ENCODE measurements at places on chromosomes 12 and 14.
A peak's percentile ranks its signal among the peaks of the same experiment; 100 is the strongest.

GRCh38 chr12:91239481-91239880 lies 56.9 kb upstream of the DCN start:
- no peak for DNase-seq

DNA sequence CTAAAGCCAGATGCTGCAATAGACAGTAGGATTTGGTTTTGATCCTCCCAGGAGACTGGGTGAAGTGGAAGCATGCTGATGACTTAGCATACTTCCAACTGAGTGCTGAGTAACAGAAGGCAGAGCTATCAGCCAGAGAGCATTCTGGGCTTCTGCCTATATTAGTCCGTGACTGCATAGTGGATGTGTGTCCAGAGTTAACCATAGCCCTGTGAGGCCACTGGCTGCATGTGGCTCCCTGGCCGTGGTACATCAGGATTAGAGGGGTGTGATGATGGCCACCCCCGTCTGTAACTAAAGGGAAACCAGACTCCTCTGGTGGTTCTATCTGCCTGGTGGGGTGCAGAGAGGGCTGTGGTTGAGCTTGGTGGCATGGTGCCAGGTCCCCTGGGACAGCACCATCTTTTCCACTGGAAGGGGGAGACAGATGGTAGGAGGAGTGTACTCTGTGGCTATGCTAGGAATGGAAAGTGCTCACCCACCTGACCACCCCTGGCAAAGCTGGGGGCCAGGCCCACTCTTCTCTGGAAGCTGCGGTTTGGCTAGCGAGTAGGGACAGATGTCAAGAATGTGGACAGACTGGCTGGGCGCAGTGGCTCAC lies 27.4 kb downstream of the ABCD4 start:
- DNase-seq, result peak; percentile 54

DNA sequence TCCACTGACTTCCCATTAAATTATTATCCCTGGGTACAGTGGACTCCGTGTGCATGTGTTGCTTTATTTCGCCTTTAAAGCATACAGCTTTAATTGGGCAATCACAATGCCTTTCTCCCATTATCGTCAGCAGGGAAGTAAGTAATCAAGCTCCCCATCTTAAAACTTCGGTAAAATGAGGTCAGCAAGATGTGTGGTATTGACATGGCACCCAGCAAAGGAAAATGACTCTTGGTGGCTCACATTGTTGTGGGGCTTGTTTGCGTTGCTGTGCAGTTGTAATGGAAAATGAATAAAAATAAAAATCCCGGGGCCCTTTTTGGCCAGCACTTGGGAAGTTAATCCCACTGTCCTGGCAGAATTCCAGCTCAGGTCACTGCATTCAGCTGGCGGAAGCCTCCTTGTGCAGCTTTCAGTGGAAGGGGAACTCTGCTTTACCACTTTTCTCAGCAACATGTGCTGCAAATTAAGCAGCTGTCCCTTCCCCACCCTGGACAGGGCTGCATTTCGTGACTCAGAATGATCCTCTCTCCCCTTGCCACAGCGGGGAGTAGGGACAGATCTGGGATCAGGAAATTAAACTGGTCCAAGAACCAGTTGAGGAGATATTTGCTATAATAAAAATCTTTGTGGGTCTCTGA lies 13.9 kb upstream of the ATP2A2 start:
- DNase-seq, result peak; percentile 95

- peak; percentile 37 for DNase-seq
Observed at GRCh38 chr14:54599966-54600716, 33.2 kb downstream of the SAMD4A start.

DNA sequence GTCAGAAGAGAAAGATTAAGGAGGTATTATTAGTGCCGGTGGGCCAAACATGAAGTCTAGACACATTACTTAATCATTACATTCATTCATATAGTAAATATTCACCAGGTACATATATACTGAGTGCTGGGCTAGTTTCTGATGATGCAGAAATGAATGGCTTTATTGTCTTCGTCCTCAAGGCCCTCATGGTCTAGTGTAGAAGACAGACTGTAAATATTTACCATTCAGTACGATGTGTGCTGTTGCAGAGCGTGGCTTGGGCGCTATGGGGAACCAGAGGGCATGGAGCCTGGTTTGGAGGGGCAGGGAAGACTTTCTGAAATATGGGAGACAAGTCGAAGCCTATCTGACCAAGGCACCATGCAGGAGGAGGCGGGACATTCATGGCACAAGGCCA lies 37.0 kb upstream of the TCL1B start:
- no peak for DNase-seq

- no peak for DNase-seq
Observed at GRCh38 chr12:68962877-68963855, 30.2 kb upstream of the CPM start.

DNA sequence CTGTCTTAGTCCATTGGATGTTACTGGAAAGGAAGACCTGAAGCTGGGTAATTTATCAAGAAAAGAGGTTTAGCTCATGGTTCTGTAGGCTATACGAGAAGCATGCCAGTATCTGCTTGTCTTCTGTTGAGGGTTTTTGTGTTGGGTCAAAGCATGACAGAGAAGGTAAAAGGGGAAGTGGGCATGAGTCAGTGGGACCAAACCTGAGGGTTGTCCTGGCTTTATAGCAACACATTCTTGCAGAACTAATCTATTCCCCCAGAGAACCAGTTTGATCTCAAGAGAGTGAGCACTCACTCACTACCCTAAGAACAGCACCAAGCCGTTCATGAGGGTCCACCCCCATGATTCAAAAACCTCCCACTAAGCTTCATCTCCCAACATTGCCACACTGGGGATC lies 19.0 kb upstream of the KRAS start:
- DNase-seq, result no peak

DNA sequence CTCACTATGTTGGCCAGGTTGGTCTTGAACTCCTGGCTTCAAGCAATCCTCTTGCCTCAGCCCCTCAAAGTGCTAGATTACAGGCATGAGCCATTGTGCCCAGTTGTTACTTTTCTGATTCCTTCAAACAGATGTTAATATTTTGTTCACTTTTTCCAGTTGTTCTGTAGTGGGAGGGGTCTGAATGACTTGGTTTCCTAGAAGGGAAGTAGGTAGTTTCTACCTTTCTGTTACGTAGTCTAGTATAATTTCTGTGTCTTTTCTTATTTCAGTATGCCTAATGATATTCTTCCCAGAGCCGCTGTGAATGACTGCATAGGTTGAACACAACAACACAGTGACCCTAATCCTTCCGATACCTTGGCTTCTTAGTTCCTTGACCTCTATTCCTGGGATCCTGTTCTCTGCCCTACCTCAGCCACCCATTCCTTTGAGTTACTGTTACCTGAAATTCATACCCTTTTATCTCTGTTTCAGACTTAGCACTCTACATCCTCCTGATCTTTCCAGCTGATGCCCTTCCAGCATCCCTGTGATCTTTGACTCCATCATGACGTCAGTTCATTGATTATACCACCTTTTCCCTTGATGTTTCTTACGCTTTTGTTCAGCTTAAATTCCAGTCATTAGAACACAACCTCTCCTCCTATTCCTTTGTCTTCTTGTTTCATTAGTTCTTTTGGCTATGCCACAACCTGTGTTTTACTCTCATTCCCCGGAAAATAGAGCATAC lies 33.3 kb downstream of the RCOR1 start:
- no peak for DNase-seq

DNA sequence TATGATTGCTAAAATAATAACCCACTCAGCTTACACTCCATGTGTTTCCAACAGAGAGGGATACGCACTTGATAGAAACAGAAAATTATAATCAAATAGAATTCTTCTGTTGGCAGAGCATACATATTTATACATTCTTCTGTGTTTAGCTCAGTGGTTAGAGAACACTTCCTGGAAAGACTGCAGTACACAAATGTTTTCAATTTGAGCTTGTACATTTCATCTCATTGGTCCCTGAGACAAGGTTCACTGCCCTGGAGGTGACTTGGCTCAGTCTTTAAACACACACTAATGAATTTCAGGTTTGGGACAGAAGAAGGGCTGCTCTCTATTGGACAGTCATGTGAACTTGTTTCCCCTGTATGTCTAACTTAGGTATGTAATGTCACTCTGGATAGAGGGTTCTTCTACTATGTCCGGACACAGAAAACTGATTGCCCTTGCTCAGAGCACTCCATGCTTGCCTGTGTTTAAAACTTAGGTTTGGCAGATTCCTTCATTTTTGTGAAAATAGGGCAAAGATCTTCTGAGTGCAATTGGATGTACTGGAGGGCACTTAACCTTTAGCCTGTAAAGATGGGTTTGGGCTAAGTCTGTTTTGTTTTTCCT lies 22.9 kb downstream of the PROX2 start:
- no peak for DNase-seq

- DNase-seq, result no peak
Observed at GRCh38 chr12:132804426-132804861, 24.2 kb downstream of the GOLGA3 start.

- peak; percentile 40 for DNase-seq
Observed at GRCh38 chr12:19643635-19644034, 204.3 kb downstream of the AEBP2 start.

DNA sequence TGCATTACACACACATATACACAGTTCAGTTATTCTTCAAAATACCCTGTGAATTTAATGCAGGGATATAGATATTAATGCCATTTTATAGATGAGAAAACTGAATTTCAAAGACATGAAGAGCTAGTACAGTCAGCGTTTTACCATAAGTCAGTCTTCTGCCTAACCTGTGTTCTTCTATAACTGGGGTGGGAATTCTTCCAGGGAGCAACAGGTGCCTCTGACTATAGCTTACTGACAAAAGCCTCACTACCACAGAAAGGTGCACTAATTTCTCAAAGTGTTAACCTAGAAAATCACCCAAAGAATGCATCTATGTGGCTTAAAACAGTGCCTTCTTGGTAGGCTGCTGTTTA lies 84.4 kb downstream of the STXBP6 start:
- DNase-seq, result no peak

GRCh38 chr14:60649875-60650372 lies 647 bp upstream of the SIX1 start:
- peak; percentile 60 for DNase-seq

DNA sequence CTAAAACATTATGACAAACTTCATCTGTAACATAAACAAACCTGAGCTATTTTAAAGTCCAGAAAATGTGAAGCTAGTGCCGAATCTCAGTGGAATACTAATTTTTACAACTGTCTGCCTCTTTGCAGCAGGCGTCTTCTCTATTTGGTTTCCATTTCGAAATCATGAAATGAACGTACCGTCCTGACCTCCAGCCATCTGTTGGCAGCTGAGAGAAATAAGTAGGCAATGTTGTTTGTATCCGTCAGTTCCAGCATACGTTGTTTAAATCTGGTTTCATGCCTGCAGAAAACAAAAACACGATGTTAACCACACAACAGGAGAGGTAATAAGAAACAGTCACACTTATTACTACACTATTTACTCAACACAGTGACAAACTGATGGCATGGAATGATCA lies 54.3 kb upstream of the KCNJ8 start:
- DNase-seq, result no peak

GRCh38 chr14:104588066-104588857 lies 8.7 kb downstream of the C14orf180 start:
- DNase-seq, result no peak

DNA sequence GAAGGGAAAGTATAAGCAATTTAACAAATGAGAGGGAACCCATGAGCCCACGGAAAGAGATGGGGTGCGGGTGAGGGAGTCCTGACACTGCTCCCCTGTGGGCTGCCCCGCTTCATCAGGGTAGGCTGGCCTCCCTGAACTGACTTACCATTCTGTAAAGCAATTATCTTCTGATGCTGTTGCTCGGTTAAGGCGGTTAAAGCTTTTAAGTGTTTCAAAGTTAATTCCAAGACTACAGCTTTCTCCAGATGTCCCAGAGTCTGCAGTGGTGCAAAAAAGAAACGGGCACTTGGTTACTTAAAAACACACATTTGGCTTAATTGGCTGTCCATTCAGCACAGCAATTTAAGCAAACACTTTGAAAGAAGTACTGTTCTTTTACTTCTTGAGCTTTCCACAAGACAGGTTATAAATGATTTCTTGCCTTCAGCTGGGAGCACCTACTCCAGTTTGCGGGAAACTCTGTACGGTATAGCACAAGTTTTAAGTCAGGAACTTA lies 1.3 kb downstream of the BHLHE41 start:
- DNase-seq, result peak; percentile 30

GRCh38 chr12:74043343-74043742 lies 494.3 kb upstream of the ATXN7L3B start:
- DNase-seq, result peak; percentile 28

DNA sequence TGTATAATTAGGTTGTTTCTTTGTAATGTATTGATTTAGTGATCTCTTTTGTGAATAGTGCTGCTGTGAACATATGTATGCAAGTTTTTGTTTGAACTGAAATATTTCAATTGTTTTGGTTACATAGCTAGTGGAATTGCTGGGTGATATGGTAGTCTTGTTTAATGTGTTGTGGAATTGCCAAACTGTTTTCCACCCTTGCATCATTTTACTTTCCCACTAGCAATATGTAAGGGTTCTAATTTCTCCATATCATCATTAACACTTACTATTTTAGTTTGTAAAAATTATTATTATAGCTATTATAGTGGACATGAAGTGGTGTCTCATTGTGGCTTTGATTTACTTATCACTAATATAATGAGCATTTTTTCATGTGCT lies 5.9 kb downstream of the G2E3 start:
- DNase-seq, result no peak

- DNase-seq, result no peak
Observed at GRCh38 chr12:103903993-103904392, 26.2 kb upstream of the HSP90B1 start.

- no peak for DNase-seq
Observed at GRCh38 chr12:89800435-89800834, 91.8 kb upstream of the ATP2B1 start.

DNA sequence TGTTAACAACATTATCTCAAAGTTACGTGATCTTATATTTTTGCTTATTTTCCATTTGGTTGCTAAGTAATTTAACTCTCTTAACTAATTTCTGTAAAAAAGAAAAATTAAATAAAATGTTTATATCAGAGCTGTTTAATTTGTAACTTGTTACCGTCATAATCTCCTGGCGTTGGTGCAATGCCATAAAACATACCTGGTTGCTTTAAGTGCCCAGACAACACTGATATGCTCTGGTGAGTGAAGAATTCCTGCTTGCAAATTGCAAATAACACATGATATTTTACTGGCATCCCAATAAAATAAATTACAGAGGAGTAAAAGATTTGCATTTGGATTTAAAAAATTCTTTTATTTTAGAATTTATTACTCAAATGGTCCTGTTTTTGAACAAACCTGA lies 640.1 kb upstream of the MIS18BP1 start:
- DNase-seq, result no peak

GRCh38 chr12:106251631-106252455 lies 4.0 kb upstream of the CKAP4 start:
- peak; percentile 39 for DNase-seq

- DNase-seq, result no peak
Observed at GRCh38 chr14:90508536-90509254, 111.9 kb downstream of the CALM1 start.

DNA sequence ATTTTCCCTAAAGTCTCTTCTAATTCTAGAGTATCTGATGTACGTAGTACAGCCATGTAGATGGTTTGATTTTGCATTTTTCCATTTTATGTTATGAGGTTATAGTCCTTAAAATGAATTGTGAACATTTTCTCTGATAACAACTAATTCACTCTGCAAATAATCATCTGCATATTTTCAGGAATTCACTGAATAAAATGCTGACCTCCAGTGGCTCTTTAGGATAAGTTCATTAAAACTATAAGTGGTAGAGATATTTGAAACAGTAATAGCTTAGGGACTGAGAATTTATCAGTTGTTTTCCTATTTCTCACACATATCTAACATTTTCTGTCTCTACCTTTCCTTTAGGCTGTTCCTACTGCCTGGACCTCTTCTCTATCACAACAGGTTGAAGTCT lies 4.4 kb downstream of the MSRB3 start:
- no peak for DNase-seq

- no peak for DNase-seq
Observed at GRCh38 chr14:93978735-93979134, 2.4 kb upstream of the ASB2 start.

Measured in RPMI7951 (cell line).